Adrenal gland (tissue), 19 donors: ENCODE measurements at places on chromosomes 3 and 15. TPM values are rescaled to one million over a fixed set of nuclear protein-coding genes. Genes with fewer than 3 reads are reported as not detected.

Gene SPINT1
- polyA plus RNA-seq = 1.3 TPM

Gene PRSS50
- polyA plus RNA-seq = 1.9 TPM

Gene TNNC1
- polyA plus RNA-seq = 32.7 TPM

Gene STRIT1
- polyA plus RNA-seq = 0.30 TPM

Gene DGKG
- 2.9 TPM for polyA plus RNA-seq
